ENCODE measurements at places on chromosomes 16 and 17. TPM values are rescaled to one million over a fixed set of nuclear protein-coding genes. Genes with fewer than 3 reads are reported as not detected.

The RAB37 gene
- 0.32 TPM for total RNA-seq

The CCL5 gene
- total RNA-seq = 43.2 TPM

The GP1BA gene
- not detected for total RNA-seq

The FZD2 gene
- 32.7 TPM for total RNA-seq

- H3K36me3 ChIP-seq = peaks cover 53% of the 10 kb centered on the region
- no peak for DNase-seq
- no peaks in the 10 kb centered on the region for H3K27me3 ChIP-seq
- no peaks in the 10 kb centered on the region for H3K4me1 ChIP-seq
- H3K27ac ChIP-seq = no peak overlapping the region
- H3K4me3 ChIP-seq = no peak overlapping the region
Observed at GRCh38 chr17:40268141-40268712, 19.5 kb upstream of the CDC6 start.

GRCh38 chr16:80848862-80849261 lies 44.5 kb upstream of the CDYL2 start:
- no peaks in the 10 kb centered on the region for H3K36me3 ChIP-seq
- no peaks in the 10 kb centered on the region for H3K4me1 ChIP-seq
- no peak for DNase-seq
- no peak overlapping the region for H3K27ac ChIP-seq
- H3K4me3 ChIP-seq = no peak overlapping the region
- no peaks in the 10 kb centered on the region for H3K27me3 ChIP-seq

DNA sequence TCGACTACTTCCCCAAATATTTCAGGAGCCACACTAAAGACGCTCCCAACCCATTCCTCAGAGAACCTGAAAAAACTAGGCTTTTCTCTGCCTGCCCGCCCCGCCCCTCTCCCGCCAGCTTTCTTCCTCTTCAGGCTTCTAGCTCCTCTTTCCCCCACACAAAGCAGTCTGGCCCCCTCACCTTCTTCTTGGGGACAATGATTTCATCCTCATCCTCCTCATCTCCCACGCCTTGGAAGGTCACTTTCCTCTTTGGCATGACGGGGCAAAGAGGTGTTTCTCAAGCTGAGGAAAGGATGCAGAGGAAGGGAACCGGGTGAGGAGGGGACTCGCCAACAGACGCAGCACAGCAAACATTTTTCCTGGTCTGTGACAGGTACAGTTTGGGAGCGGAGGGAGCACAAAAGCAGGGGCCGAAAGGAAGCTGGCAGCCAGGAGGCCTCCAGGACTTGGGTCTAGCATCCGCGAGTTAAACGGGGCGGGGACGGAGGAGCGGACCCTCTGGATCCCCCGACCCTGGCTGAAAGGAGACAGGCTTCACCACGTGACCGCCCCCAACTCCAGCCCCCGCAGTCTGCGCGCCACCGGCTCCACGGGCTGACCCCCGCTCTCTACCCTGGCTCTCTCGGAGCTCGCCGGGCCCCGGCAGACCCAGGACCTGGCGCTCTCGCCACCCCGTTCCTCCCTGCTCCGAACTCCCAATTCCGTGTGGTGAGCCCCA lies 525 bp downstream of the CD2BP2 start:
- no peaks in the 10 kb centered on the region for H3K27me3 ChIP-seq
- no peak for DNase-seq
- peaks cover 52% of the 10 kb centered on the region for H3K36me3 ChIP-seq

DNA sequence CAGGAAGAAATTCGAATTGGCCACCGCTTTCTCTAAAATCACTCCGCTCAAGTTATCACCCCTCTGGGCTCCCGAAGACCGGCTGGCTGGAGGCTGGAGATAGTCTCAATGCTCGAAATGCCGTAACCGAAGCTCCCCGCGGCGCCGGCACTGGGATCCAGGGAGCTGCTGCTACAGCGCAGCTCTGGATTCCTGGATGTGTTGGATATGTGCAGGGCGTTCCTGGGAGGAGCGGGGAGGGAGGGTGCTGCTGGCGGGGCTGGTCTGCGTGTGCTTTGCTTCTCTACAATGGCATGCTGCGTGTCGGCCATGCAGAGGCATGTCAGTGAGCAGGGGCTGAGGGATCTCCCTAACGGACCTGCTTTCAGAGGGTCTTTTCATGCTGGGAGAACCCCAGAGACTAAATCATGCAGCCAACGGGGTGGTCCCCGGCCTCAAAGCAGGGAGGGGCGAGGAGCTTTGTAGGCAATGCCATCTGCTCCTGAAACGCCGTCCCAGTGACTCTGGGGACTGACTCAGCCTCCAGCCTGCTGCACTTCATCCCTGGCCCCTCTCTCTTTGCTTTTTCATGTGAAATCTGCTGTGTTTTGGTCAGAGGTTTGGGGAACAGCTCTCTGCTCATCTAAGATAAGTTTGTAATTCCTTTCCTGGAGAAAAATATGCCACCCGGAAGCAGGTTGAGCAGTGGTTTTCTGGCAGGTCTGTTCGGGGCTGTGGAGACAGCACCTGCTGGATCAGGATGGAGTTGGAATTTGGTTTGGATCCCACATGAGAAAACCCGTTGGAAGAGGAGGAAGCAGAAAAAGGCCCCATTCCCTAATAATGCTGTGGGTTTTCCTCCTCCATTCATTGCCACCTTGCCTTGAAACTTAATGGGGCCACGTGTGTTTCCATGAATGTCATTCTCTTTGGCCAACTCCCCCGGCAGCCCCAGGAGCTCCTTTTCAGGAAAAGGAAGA lies 311.4 kb downstream of the SEC14L1 start:
- no peak for DNase-seq
- H3K36me3 ChIP-seq = no peaks in the 10 kb centered on the region
- H3K27me3 ChIP-seq = no peaks in the 10 kb centered on the region
- H3K4me1 ChIP-seq = peaks cover 18% of the 10 kb centered on the region
- H3K27ac ChIP-seq = peak overlapping the region; percentile 50

DNA sequence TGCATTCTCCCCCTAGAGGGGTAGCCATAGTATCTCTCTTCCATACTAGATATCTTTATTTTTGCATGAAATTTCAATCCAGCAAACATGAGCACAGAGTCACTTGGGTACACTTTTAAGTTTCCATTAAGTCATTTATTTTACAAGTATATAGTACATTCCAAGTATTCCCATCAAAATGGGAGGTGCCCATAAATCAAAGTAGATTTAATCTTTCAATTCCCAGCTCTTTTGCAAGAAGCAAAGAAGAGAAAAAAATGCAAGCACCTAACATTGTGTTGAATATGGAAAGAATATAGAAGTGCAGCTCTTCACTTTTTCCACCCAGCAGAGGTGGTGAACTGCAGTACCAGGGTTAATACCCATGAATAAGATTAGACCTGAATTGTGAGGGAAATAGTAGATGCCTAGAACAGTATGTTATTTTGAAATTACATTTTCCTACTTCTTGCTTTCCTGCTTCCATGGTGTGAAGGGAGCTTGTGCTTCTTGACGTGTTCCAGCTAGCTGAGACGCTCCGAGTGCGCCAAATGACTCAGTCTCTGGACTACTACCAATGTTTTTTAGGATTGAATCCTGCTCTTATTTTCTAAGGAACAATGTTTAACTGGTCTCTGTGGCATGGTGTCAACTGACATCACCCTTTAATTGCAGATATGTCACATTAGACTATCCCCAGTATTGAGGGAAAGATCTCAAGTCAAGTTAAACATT lies 151.1 kb upstream of the MAF start:
- no peaks in the 10 kb centered on the region for H3K36me3 ChIP-seq
- peaks cover 10% of the 10 kb centered on the region for H3K4me1 ChIP-seq
- H3K27me3 ChIP-seq = no peaks in the 10 kb centered on the region
- DNase-seq = no peak

GRCh38 chr17:41799366-41799765 lies 12.4 kb downstream of the P3H4 start:
- H3K4me3 ChIP-seq = no peak overlapping the region
- peaks cover 5% of the 10 kb centered on the region for H3K4me1 ChIP-seq
- H3K36me3 ChIP-seq = no peaks in the 10 kb centered on the region
- H3K27me3 ChIP-seq = no peaks in the 10 kb centered on the region
- DNase-seq = no peak

GRCh38 chr16:11685844-11686618 lies 17.8 kb downstream of the SNN start:
- H3K27me3 ChIP-seq = no peaks in the 10 kb centered on the region
- no peak for DNase-seq
- no peak overlapping the region for H3K4me3 ChIP-seq
- H3K27ac ChIP-seq = peak overlapping the region; percentile 17
- peaks cover 52% of the 10 kb centered on the region for H3K36me3 ChIP-seq
- H3K4me1 ChIP-seq = no peaks in the 10 kb centered on the region

- H3K36me3 ChIP-seq = no peaks in the 10 kb centered on the region
- H3K27ac ChIP-seq = no peak overlapping the region
- no peaks in the 10 kb centered on the region for H3K4me1 ChIP-seq
- DNase-seq = no peak
- H3K4me3 ChIP-seq = no peak overlapping the region
Observed at GRCh38 chr17:2929881-2930533, 133.4 kb downstream of the OR1D5 start.

- no peaks in the 10 kb centered on the region for H3K36me3 ChIP-seq
- no peaks in the 10 kb centered on the region for H3K4me1 ChIP-seq
- no peak for DNase-seq
- H3K27me3 ChIP-seq = no peaks in the 10 kb centered on the region
Observed at GRCh38 chr17:21394265-21394664, 18.1 kb downstream of the KCNJ12 start.

- H3K27ac ChIP-seq = no peak overlapping the region
- no peak overlapping the region for H3K4me3 ChIP-seq
- no peaks in the 10 kb centered on the region for H3K4me1 ChIP-seq
- H3K36me3 ChIP-seq = no peaks in the 10 kb centered on the region
- DNase-seq = no peak
Observed at GRCh38 chr16:57563487-57563750, 21.0 kb downstream of the ADGRG5 start.

All from ascending aorta (tissue), 2 donors.